ENCODE measurements at places on chromosomes 3 and 15.

DNA sequence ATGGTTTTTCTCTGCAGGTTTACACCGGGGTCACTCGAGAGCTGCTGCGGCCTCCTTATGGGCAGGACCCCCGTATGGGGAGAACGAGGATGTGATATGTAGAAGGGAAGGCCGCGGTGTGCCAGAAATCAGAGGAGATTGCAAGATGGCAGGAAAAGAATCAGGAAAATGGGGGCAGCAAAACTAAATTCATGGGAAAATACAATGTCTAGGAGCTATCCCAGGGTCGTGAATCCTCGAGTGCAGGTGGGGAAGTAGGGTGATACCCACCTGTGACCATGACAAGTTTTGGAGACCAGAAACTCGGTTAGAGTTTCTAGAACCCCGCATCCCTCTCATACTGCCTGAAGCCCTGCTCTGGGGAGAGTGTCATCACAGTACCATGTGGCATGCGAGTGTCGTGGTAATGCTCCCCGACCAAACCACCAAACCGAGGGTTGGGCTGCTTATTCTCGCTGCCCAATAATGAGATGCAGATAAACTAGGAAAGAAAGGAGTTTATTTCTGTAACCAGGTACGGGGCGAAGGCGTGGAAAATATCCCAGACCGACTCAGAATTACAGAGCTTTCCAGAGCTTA is 781 bp downstream of the TRNT1 start:
- DNase-seq = no peak

- no peak for DNase-seq
Measured at GRCh38 chr3:42608581-42608980, 8.1 kb downstream of the NKTR start.

- peak; percentile 13 for DNase-seq
Measured at GRCh38 chr15:84079885-84080777, 155.4 kb upstream of the GOLGA6L4 start.

DNA sequence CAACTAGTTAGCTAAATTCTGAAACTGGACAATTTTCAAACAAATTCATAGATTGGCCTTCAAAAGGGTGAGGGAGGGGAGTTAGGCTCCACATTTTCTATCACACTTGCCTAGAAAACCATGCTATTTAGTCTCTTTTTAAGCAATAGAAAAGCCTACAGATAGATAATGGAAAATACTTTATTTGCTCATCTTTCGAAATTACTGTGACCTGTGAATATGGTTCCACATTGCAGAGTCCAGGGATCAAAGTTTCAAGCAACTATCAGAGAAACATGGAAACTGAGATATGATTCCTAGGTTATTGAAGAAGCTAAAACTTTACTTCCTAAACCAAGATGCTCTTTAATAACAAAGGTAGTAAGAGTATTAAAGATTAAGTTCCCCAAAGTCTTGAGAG is 176.6 kb upstream of the NECTIN3 start:
- no peak for DNase-seq

GRCh38 chr3:135038186-135038585 is 243.1 kb downstream of the EPHB1 start:
- DNase-seq = no peak

DNA sequence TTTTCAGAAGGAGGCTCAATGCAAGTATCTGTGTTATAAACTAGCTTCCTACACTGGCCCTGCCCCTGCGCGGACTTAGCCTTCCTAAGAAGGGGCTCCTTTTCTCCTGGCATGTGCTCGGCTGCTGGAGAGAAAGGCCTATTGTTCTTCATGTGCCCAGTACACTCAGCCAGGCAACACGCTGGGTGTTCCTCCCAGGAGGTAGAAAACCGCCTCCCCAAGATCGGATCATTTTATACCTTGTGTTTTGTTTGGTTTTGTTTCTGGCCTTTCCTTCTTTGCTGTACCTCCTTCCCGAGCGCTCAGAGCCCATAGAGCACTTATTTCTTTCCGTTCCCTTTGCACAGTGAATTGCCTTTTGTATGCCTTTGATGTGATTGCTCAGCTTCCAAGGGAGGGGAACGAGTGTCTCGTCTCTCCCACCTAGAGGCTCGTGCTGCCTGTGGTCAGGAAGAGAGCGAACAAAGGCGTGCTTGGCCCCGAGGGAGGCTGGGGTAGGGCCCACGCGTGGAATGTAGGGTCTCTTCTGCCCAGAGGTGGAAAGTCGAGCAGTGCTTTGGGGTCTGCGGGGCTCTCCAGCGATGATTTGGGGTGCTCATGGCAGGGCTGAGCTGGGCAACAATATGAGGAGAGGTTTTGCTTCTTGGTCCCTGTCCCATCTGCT is 30.0 kb downstream of the CCNL1 start:
- DNase-seq = no peak

GRCh38 chr15:62591842-62592838 is 427.1 kb upstream of the C2CD4B start:
- DNase-seq = no peak

- no peak for DNase-seq
Measured at GRCh38 chr15:84552896-84553295, 47.9 kb upstream of the ZSCAN2 start.

DNA sequence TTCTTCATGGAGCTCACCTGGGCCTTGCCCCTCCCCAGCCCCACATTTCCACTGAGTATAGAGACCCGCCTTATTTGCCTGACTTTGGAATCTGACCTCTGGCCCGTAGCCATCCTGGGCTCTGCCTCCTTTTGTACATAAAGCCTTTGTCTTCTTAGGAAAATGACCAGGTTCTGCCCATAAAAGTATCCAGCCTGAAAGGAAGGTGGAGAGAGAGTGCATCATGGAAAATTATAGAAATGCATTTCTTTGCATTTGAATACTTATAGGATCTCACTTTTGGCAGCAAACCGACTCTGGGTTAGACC is 3.6 kb upstream of the SH2D7 start:
- no peak for DNase-seq

- no peak for DNase-seq
Measured at GRCh38 chr15:32909431-32909830, 191.6 kb downstream of the GREM1 start.
